ENCODE measurements at places on chromosomes 12 and 14.

GRCh38 chr14:68728342-68729106, 64.3 kb downstream of the ZFP36L1 start:
- no peak for DNase-seq

DNA sequence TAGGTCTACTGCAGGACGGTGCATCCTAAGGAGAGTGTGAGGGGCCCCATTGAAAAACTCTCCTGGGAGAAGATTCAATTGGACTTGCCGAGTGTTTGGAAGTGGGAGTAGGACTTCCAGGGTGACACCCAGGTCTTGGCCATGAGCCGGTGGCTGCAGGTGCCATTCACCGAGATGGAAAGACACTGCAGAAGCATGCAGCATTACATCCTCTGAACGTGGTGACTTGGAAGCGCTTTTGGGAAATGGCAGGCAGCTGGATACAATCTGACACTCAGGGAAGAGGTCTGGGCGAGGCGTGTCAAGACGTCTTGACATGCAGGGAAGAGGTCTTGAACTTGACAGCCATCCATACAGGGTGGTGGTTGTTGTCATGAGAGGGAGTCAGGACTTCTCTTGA, 126.9 kb downstream of the PAPOLA start:
- DNase-seq: no peak

DNA sequence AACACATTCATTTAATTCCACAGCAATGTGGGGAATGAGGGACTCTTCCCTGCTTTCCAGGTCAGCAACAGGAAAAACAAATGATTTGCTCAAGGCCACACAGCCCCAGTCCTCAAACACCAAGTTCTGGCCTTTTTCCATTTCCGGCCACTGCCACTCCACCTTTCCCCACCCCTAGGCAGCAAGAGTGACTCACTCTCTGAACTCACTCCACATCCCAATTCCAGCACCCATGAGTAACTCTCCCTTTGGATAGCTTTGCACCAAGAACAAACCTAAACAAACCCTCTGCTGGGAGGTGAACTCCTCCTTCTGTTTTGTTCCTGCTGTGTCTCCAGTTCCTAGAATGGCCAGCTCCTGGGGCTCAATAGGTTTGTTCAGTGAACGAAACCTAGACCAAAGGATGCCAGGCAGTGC, 30.4 kb upstream of the PLEKHG6 start:
- peak; percentile 86 for DNase-seq

- DNase-seq: no peak
Measured at GRCh38 chr14:68109132-68109900, 289.7 kb downstream of the RAD51B start.

DNA sequence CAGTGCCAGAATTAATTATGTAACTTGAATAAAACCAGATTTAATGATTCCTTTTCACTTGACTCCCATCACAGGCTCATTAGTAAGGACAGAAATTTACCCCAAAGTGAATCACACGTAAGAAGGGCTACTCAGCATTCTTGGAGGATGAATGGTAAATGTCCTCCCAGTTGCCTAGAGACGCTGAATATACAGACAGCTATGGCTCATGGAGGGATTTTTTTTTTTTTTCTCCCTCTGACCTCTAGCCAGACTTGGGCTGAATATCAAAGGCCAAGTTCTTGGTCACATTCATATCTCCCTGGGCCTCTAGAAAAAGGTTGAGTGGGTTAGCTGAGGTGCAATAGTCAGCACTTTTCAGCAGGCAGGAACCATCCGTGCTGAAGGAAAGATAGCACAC, 77.5 kb downstream of the PHLDA1 start:
- DNase-seq: no peak

GRCh38 chr12:31008241-31008761, 65.4 kb upstream of the DDX11 start:
- DNase-seq: no peak

- no peak for DNase-seq
Measured at GRCh38 chr12:108340037-108340436, 926 bp upstream of the CMKLR1 start.

DNA sequence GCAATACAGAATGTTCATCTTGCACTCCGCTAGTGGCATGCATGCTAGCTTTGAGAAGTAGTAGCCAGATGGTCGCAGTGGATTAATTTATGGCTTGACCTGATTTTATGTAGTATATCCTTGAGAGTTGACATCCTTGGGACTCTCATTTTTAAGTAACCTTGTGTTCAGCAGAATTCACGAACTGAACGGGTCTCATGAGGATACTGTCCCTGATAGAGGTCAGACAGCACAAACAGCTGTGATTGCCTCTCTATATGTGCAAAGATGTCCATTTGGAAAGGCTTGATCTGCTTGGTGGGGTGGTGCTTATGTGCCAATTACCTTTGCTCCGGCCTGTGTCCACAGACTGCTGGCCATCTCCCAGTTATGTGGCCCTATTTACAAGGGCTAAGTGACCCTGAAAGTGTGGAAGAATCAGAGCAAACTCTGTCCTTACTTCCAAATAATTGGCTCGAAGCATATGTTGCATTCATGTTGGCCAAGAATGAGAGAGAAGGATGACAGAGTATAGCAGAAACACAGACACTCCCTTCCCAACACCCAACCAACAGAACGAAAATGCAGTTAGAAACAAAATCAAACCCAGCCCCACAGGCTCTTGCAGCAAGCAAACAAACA, 167.1 kb downstream of the CRADD start:
- no peak for DNase-seq

DNA sequence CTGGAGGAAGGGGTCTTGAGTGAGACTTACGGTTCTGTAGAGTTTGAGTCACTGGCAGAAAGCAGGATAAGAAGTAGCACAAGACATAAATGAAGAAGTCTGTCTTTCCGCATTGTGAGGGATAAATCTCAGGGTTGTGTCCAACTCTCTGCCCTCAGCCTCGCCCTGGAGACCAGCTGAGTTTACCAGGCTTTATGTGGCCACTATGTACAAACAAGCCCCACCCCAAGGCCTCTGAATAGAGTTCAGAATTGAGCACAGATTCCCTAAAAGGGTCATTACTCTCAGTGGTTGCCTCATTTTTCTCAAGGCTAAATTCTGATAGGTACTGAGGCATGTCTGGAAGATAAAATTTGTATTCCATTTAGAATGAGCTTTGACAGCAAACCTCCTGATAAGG, at the start of gene PZP:
Gene PZP, minus strand, starts transcription at position 167 of the 400 bp plus-strand sequence. Its CDS starts 54 bp downstream, at position 113.
- DNase-seq: no peak

- DNase-seq: no peak
Measured at GRCh38 chr12:123075646-123076171, 75.2 kb downstream of the PITPNM2 start.

- DNase-seq: no peak
Measured at GRCh38 chr14:33700052-33700451, 250.8 kb downstream of the EGLN3 start.

- no peak for DNase-seq
Measured at GRCh38 chr12:131907379-131908091, 13.1 kb downstream of the ULK1 start.

- DNase-seq: no peak
Measured at GRCh38 chr12:78767264-78767981, 97.2 kb upstream of the SYT1 start.

DNA sequence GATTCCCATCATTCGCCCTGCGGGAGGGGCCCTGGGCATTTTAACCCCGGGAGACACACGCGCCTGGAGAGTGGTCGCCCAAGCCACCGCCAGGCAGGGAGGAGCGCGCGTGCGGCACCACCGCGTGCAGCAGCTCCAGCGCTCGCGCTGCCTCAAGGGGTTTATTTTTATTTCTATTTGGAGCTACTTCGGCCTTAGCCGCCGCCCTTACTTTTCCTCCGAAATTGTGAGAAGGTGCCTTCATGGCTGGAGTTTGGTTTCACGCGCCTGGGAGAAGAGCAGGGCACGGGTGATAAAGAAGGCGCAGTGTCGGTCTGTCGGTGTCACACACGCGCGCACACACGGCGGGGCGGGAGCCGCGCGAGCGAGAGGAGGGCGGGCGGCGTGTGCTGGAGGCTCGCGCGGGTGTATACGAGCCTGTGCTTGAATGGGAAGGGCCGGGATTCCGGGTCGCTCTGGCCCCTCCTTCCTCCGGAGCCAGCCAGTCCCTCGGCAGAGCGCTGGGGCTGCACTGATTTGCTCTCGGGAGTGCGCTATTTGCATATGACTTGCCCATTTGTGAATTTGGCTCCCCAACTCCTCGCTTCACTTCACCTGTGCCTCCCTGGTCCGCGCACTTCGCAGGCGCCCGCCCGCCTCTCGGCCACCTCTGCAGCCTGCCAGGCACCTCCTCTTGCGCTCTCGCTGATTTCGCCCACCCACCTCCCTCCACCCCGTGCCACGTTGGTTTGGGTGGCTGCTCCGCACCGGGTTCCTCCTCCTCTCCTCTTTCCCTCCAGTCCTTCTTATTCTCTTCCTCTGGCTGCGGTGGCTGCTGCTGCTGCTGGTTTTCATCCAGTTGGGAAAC, 932.3 kb downstream of the DIO2 start:
- DNase-seq: peak; percentile 87

DNA sequence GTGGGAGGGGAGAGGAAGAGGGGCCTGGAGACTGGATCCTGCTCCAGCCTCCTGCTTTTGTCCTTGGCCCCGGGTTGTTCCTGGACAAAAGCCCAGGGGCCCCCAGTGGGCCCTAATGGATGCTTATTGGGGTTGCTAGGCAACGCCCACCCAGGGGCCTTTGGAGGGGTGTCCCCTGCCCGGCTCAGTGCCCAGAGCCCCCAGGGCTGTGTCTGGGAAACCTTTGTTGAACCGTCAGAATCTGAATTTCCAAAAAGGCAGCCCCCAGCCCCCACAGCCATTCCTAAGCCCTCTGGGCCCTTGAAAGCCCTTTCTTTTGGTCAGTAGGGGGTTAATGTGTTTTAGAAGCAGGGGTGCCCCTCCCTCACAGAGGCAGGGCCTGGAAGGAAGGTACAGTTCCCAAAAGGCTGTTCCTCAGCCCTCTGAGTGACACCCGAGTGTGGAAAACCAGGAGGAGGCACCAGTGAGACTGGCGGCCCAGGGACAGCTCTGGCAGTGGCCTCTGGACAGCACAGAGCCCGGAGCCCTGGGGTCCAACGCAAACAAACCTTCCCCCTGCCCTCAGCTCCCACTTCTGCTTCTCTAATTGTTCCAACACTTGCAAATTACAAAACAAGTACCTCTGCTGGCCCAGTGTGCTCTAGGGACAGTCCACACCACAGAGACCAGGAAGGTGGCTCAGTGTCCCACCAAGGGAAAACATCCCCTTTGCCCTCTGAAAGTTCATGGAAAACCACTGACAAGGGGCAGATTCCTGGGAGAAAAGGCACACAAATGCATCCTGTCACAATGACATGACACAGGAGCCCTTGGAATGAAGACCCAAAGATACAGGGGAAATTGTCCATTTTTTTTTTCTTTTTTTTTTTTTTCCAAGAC, 19.4 kb downstream of the HHIPL1 start:
- DNase-seq: no peak

GRCh38 chr12:19230299-19230866, 100.8 kb downstream of the PLEKHA5 start:
- peak; percentile 45 for DNase-seq

- DNase-seq: no peak
Measured at GRCh38 chr12:75727577-75727976, 216.2 kb upstream of the KRR1 start.

DNA sequence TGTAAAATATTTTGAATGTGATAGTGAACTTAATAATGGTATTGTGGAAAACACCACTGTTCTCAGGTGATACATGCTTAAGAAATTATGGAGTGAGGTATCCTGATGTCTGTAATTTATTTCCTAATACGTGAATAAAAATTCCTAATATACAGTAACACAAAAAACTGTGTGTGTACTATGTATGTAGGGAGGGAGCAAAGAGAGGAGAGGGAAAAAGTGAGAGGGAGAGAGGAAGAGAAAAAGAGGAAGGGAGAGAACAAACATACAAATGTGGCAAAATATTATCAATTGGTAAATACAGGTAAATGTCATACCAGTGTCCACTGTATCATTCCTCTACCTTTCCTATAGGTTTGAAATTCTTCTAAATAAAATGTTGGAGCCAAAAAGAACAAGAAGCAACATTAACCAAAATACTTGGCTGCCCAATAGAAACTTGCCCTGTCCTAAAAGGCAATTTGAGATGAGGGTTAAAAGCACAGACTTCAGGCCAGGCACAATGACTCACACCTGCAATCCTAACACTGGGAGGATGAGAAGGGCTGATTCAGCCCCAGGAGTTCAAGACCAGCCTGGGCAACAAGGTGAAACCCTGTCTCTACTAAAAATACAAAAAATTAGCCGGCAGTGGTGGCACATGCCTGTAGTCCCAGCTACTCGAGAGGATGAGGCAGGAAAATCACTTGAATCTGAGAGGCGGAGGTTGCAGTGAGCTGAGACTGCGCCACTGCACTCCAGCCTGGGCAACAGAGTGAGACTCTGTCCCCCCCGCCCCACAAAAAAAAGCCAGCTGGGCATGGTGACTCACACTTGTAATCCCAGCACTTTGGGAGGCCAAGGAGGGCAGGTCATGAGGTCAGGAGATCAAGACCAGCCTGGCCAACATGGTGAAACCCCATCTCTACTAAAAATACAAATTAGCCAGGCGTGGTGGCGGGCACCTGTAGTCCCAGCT, 14.5 kb downstream of the R3HDM2 start:
- DNase-seq: no peak

- DNase-seq: no peak
Measured at GRCh38 chr14:33564774-33565630, 385.9 kb downstream of the EGLN3 start.

DNA sequence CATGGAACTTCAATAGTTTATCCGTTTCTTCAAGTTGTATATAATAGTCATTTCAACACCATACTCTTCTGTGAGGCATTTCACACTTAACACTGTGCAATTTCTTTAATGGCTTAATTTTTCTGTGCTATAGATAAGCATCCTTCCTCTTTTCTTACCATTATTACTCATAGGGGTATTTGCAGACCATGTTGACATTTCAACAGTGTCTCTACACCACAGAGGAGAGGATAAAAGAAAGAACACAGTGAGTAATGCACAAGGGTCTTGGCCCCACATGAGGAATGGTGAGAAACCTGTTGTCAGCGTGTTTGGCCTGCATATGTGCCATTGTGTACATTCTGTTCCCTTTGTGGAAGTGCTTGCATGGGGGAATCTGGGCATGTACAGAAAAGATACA, 421.5 kb upstream of the MDGA2 start:
- no peak for DNase-seq

- no peak for DNase-seq
Measured at GRCh38 chr12:116096874-116097273, 180.6 kb downstream of the MED13L start.

- DNase-seq: no peak
Measured at GRCh38 chr14:60756847-60757246, 22.3 kb downstream of the MNAT1 start.

- no peak for DNase-seq
Measured at GRCh38 chr12:119089380-119090013, 89.2 kb upstream of the HSPB8 start.

- peak; percentile 19 for DNase-seq
Measured at GRCh38 chr12:122090759-122091515, 12.4 kb downstream of the MLXIP start.

DNA sequence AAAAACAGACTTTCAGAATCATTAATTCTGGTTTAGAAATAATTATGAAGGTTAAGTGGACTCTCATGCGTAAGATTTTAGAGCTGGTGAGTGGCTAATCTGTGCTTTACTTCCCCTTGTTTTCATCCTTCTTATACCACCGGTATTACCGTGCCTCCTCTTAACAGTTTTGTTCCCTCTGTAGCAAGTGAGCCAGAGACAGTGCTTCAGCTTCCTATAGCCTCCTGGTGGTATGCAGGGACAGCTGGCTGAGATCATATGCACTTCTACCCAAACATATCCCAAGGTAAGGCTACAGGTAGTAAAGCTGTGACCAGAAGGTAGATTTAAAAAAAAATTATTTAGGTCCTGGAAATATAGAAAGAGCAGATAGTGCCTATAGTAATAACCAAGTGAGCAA, 55.2 kb downstream of the PDE3A start:
- no peak for DNase-seq

- no peak for DNase-seq
Measured at GRCh38 chr12:1816730-1817348, 3.5 kb upstream of the LRTM2 start.

- DNase-seq: no peak
Measured at GRCh38 chr14:97074856-97075255, 277.7 kb downstream of the VRK1 start.
